ENCODE measurements at places on chromosomes 12 and 14.

- DNase-seq, result no peak
Observed at GRCh38 chr12:32261638-32262037, 137.7 kb upstream of the FGD4 start.

DNA sequence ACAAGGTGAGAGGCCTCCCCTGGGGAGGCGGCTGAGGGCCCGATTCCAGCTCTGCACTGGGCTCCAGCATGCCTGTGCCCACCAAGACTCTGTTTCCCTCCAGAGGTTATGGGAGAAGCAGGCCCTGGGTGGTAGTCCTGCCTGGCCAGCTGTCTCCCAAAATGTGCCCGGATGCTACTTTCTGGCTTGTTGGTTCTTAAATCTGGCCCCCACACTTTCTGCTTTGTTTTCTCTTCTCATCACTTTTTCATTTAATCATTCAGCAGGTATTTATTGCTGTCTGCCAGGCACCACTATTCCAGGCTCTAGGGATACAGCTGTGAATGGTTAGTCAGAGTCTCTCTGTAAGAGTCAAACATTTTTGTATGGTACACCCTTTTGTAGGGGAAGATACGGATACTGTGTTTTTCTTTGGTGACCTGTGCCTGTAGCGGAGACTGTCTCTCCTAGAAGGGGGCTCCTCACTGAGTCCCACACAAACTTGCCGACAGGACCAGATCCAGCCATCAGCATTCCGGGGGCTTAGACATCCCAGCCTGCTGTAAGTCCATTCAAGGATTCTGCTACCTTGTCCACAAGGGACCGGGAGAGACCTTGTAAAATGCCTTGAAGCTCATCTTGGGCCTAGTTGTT lies 3.8 kb downstream of the DHRS2 start:
- DNase-seq, result peak; percentile 41

- peak; percentile 11 for DNase-seq
Observed at GRCh38 chr14:35687335-35687939, 121.7 kb downstream of the RALGAPA1 start.

GRCh38 chr14:89429199-89430181 lies 12.5 kb upstream of the FOXN3 start:
- no peak for DNase-seq

GRCh38 chr14:30600922-30601918 lies 20.9 kb upstream of the SCFD1 start:
- no peak for DNase-seq

- no peak for DNase-seq
Observed at GRCh38 chr12:70258605-70259403, 15.6 kb downstream of the CNOT2 start.

DNA sequence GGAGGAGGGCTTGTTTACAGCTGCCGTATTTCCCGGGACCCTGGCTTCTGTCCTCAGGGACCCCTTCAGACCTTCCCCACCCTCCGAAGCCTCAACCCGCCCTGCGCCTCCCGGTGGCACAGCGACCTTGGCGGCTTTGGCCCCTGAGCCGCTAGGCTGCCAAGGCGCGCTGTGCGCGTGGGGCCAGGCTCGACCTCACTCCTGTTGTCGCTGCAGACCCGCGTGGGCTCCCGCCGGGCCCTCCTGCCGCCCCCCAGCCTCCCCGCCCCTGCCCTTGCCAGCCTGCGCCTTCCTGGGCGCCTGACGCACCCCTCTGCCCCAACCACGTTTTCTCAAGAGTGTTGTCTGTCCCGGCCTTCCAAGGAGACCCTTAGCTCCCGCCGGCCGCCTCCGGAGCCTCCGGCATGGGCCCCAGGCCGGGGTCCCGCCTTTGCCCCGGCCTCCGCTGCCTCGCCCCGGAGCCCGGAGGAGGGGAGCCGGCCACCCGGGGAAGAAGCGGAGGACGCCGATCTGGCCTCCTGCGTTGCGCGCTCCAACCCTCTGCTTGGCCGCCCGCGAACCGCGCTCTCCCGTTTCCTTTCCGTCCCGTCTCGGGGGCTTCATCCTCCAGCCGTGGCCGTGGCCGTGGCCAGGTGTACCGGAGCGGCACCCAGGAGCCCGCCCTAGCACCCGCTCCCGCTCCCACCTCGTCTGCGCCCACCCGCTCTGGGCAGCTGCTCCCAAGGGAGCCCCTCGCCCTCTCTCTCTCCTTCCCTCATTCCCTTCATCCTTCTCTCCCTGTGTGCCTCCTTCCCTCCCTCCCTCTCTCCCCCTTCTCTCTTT lies 19.9 kb downstream of the PPP2R5C start:
- DNase-seq, result no peak

DNA sequence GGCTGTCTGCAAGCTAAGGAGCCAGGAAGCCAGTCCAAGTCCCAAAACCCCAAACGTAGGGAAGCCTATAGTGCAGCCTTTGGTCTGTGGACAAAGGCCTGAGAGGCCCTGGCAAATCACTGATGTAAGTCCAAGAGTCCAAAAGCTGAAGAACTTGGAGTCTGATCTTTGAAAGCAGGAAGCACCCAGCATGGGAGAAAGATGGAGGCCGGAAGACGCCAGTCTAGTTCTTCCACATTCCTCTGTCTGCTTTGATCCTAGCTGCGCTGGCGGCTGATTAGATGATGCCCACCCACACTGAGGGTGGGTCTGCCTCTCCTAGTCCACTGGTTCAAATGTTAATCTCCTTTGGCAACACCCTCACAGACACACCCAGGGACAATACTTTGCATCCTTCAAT lies 58.5 kb downstream of the CAPS2 start:
- no peak for DNase-seq

- DNase-seq, result no peak
Observed at GRCh38 chr14:41607966-41608663, 1.4 kb downstream of the LRFN5 start.

- DNase-seq, result no peak
Observed at GRCh38 chr14:77508876-77509275, 10.3 kb upstream of the ISM2 start.

GRCh38 chr12:25942709-25943108 lies 15.8 kb upstream of the RASSF8 start:
- no peak for DNase-seq

- no peak for DNase-seq
Observed at GRCh38 chr12:95231190-95231589, 13.6 kb downstream of the VEZT start.

DNA sequence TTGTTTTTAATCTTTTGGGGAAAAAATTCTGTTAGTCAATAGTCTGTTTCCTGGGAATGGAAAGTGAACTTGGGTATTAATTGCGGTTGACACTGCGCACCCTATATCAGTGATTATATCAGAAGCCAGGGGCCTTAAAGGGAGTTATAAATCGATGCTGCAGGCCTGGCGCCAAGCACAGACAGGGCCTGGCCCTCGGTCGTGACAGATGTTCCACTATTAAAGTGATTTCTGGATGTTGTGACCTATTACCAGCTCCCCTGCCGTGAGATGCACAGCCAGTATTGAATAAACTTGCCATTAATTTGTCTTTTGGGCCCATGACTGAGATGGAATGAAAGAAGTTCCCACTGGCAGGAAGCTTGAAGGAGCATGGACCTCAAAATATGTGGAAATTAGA lies 45.1 kb upstream of the KITLG start:
- no peak for DNase-seq

- no peak for DNase-seq
Observed at GRCh38 chr12:43287706-43288383, 264.2 kb downstream of the ADAMTS20 start.

All from skeletal muscle cell (primary cell).